ENCODE measurements at places on chromosomes 11 and 22. TPM values are rescaled to one million over a fixed set of nuclear protein-coding genes. Genes with fewer than 3 reads are reported as not detected.

The BTG4 gene
- total RNA-seq = not detected

The RCOR2 gene
- not detected for total RNA-seq

The TMEM45B gene
- 76.1 TPM for total RNA-seq

The CRYBA4 gene
- not detected for total RNA-seq

The KCTD14 gene
- 5.3 TPM for total RNA-seq

The BACE1-AS gene
- 5.8 TPM for total RNA-seq

The APOA5 gene
- not detected for total RNA-seq

The CHRM1 gene
- 3.0 TPM for total RNA-seq

The LARGE2 gene
- total RNA-seq = 22.3 TPM

The MS4A6E gene
- total RNA-seq = not detected

The FGF19 gene
- not detected for total RNA-seq

The SCN3B gene
- total RNA-seq = 5.1 TPM

The SLCO2B1 gene
- total RNA-seq = 10.7 TPM

The MEN1 gene
- 38.2 TPM for total RNA-seq

The HEPACAM gene
- total RNA-seq = 0.06 TPM

The OR5F1 gene
- not detected for total RNA-seq

The OR4C6 gene
- not detected for total RNA-seq

The HBB gene
- total RNA-seq = 18.5 TPM

The ARHGAP8 gene
- 3.1 TPM for total RNA-seq

The ISX gene
- 0.15 TPM for total RNA-seq

The NXPE4 gene
- not detected for total RNA-seq

The DRD4 gene
- total RNA-seq = 0.23 TPM

The NDUFC2 gene
- 61.5 TPM for total RNA-seq

The SAC3D1 gene
- total RNA-seq = 11.6 TPM

The NRXN2 gene
- total RNA-seq = not detected

The DNAJB13 gene
- total RNA-seq = not detected

The CCND1 gene
- 370 TPM for total RNA-seq

The APOA4 gene
- not detected for total RNA-seq

The CATSPER1 gene
- total RNA-seq = not detected

Data from lower leg skin (tissue), 4 donors.